ENCODE measurements at places on chromosomes 1 and 21. TPM values are rescaled to one million over a fixed set of nuclear protein-coding genes. Genes with fewer than 3 reads are reported as not detected.

Gene GNAT2
- not detected for total RNA-seq

Gene CCDC190
- total RNA-seq = 0.76 TPM

Gene URB2
- total RNA-seq = 3.4 TPM

Gene S100A3
- total RNA-seq = 3.5 TPM

Gene SFN
- total RNA-seq = 25.3 TPM

Gene NUF2
- total RNA-seq = 0.69 TPM

Gene FCER1A
- total RNA-seq = 2.6 TPM

Gene ATP6V1G3
- not detected for total RNA-seq

Gene OR13G1
- not detected for total RNA-seq

Gene TCHH
- total RNA-seq = 0.15 TPM

Gene UBXN11
- 107 TPM for total RNA-seq

Gene ATP5PB
- 122 TPM for total RNA-seq

Gene SPATA1
- total RNA-seq = 2.2 TPM

Gene PEX11B
- total RNA-seq = 29.5 TPM

Gene GRHL3
- 0.24 TPM for total RNA-seq

Gene LAMC2
- 10.5 TPM for total RNA-seq

Gene KRTAP11-1
- not detected for total RNA-seq

Gene CCDC181
- total RNA-seq = 0.29 TPM

Gene CAPN2
- 420 TPM for total RNA-seq

Gene COX20
- 16.8 TPM for total RNA-seq

Gene MTARC1
- total RNA-seq = 28.9 TPM

Gene FAM72C
- total RNA-seq = not detected

Gene SPRR2A
- not detected for total RNA-seq

Gene IL20
- total RNA-seq = not detected

Gene AGMAT
- total RNA-seq = 0.13 TPM

Gene C1orf52
- total RNA-seq = 14.1 TPM

Gene FASLG
- total RNA-seq = 0.54 TPM

Gene DYNLT4
- total RNA-seq = 5.3 TPM

Gene PRELP
- 54.8 TPM for total RNA-seq

Gene FCMR
- 4.9 TPM for total RNA-seq

Gene LRRC71
- 13.9 TPM for total RNA-seq

Gene LCE3E
- total RNA-seq = not detected

Gene CAMK1G
- 0.30 TPM for total RNA-seq

Gene LCE1D
- not detected for total RNA-seq

Gene OLFML3
- total RNA-seq = 59.9 TPM

Gene CENPF
- 3.5 TPM for total RNA-seq

Gene MEX3A
- total RNA-seq = 2.0 TPM

Gene UQCRH
- total RNA-seq = 137 TPM

Gene CDA
- total RNA-seq = 2.6 TPM

Gene AMY1C
- total RNA-seq = 14.7 TPM

Gene CA6
- total RNA-seq = not detected

Gene SRM
- total RNA-seq = 7.3 TPM

Gene SF3B4
- total RNA-seq = 13.5 TPM

Gene KCNA3
- 22.0 TPM for total RNA-seq

Gene FCRL4
- total RNA-seq = not detected

Gene SLC19A2
- 13.1 TPM for total RNA-seq
